Gastroesophageal sphincter (tissue), 4 donors: ENCODE measurements at places on chromosomes 7 and 10.
A peak's percentile ranks its signal among the peaks of the same experiment; 100 is the strongest.

- ATAC-seq: no peak
Measured at GRCh38 chr10:89502549-89502948, 32.8 kb downstream of the SLC16A12 start.

- ATAC-seq: no peak
Measured at GRCh38 chr7:50584386-50584785, 19.2 kb upstream of the DDC start.

DNA sequence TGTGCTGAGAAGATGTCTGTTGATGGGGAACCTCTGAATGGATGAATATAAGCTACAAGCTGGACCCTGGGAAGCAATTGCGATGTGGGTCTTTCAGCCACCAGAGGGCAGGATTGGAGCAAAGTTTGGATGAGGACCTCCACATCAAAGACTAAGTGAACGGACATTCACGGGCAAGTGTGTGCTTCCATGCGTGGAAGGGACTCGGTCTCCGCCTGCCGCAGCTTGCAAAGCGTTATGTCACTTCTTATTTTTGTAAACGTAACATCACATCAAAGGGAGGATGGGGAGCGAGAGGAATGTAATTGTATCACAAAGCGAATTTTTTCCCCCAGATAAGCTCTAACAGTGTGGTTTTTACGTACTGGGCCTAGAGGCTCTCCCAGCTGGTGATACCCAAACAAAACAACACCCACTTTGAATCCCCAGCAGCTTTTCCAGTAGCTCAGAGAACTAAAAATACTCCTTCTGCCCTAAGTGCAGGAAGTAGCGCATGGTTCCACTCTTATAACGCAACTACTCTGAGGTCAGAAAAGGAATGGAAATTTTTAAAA is 65.0 kb downstream of the VWA2 start:
- peak; percentile 71 for ATAC-seq

- ATAC-seq: no peak
Measured at GRCh38 chr10:78864761-78865537, 203.8 kb upstream of the ZMIZ1 start.

DNA sequence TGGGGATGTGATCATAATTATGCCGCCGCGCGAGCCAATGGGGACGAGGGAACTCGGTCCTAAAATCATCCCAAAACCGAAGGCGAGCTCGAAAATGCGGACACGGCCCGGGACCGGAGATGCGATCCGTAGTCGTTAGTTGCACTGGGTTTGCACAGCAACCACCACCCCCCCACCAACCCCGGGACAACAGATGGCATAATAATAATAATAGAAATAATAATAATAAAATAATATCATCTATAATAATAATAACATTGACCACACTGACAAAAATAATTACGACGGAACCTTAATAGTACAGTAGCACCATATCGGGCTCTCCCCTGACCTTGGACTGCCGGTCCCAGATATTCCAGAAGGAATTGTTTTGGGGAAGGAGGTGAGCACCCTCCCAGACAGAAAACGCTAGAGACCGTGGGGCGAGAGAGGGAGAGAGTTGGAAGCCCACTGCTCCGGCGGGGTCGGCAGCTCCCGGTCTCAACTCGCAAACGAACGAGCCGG is 1.1 kb upstream of the EMX2 start:
- ATAC-seq: no peak

GRCh38 chr7:80467069-80467468 is 44.8 kb downstream of the GNAT3 start:
- no peak for ATAC-seq
